CD8-positive, alpha-beta memory T cell (primary cell): ENCODE measurements at places on chromosomes 3 and 15. TPM values are rescaled to one million over a fixed set of nuclear protein-coding genes. Genes with fewer than 3 reads are reported as not detected.
A peak's percentile ranks its signal among the peaks of the same experiment; 100 is the strongest.

- H3K27ac ChIP-seq = no peak overlapping the region
- H3K36me3 ChIP-seq = no peaks in the 10 kb centered on the region
- H3K4me1 ChIP-seq = no peaks in the 10 kb centered on the region
- DNase-seq = no peak
These were observed 50.7 kb upstream of the NIPA1 start for GRCh38 chr15:22735781-22736180.

DNA sequence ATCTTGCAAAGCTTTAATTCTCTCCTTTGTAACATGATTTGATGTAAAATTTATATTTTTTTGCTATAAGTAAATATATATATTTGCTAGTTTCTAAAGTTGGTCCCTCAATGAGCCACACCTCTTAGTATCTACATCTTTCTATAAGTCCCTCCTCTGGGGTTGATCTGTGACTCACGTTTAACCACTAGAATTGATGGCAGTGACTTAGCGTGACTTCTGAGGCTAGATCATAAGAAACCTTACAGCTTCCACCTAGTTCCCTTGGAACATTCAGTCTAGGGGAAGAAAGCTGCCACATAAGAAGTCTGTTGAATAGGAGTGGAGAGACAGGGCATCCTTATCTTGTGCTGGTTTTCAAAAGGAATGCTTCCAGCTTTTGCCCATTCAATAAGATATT lies 56.6 kb upstream of the TNIK start:
- DNase-seq = no peak
- no peaks in the 10 kb centered on the region for H3K4me1 ChIP-seq
- H3K36me3 ChIP-seq = no peaks in the 10 kb centered on the region
- no peak overlapping the region for H3K27ac ChIP-seq
- H3K27me3 ChIP-seq = no peaks in the 10 kb centered on the region

DNA sequence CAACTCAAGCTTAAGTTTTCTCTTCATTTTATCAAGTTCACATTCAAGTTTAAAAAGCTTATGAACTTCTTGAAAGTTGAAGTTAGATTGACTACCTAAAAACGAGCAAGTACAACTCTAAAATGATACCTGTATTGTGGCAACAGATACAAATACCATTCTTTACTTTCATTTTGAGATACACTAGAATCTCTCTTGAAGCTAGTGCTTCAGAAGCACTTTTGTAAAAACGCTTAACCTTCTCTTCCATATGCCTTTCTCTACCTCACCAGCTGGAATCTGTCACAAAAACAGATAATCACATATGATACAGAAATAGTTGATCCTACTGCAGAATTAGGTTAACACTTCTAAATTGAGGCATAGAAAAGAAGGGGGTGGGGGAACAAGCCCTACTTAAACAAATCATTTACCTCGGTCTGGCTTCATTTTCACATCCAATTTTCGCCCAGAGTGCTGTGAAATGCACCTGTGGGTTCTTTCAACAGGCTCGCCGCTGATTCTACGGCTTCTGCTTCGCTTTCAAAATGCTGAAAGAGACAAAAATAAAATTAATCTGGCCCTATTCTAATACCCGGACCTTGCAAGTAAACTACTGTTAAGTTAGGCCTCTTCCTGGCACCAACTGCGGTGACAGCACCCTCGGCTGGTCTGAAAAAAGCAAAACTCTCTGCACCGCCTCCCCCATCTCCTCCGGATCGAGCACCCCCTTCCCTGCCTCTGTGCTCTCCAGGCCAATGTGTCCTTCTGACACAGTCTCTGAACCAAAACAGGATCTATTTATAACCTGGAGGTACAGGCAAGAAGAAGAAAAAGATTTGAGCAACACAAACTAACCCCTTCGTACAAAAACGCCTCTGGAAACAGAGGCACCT lies 1.4 kb downstream of the ATOSA start:
- H3K27me3 ChIP-seq = no peaks in the 10 kb centered on the region
- peak overlapping the region; percentile 87 for H3K4me3 ChIP-seq
- peaks cover 29% of the 10 kb centered on the region for H3K4me1 ChIP-seq
- H3K27ac ChIP-seq = peak overlapping the region; percentile 90
- peaks cover 6% of the 10 kb centered on the region for H3K36me3 ChIP-seq

DNA sequence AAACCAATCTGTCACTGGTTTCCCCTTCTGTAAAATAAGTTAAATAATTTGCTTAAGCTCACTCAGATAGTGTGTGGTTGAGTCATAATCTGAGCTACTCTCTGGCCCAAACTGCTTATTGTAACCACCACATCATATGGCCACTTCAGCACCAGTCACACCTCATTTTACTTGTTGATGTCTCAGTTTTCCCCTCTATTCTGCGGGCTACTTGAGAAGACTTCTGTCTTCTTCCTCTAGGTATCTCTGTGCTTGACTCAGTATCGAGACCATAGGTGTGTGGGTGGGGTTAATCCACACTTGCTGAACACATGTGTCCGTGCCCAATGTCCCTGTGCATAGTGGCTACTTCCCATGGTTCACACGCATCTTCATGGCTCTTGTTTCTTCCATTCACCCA lies 32.9 kb downstream of the CRYGS start:
- H3K27ac ChIP-seq = no peak overlapping the region
- peaks cover 21% of the 10 kb centered on the region for H3K4me1 ChIP-seq
- DNase-seq = no peak
- no peaks in the 10 kb centered on the region for H3K27me3 ChIP-seq
- no peak overlapping the region for H3K4me3 ChIP-seq

GRCh38 chr3:140091143-140091542 lies 156.2 kb downstream of the CLSTN2 start:
- no peak overlapping the region for H3K4me3 ChIP-seq
- H3K27ac ChIP-seq = no peak overlapping the region
- H3K36me3 ChIP-seq = no peaks in the 10 kb centered on the region
- H3K27me3 ChIP-seq = no peaks in the 10 kb centered on the region

GRCh38 chr3:64848822-64849221 lies 161.0 kb upstream of the ADAMTS9 start:
- DNase-seq = no peak
- no peaks in the 10 kb centered on the region for H3K4me1 ChIP-seq
- no peaks in the 10 kb centered on the region for H3K36me3 ChIP-seq
- H3K27ac ChIP-seq = no peak overlapping the region

- no peak overlapping the region for H3K27ac ChIP-seq
- no peaks in the 10 kb centered on the region for H3K36me3 ChIP-seq
- H3K4me3 ChIP-seq = no peak overlapping the region
- peaks cover 34% of the 10 kb centered on the region for H3K4me1 ChIP-seq
These were observed 71.5 kb downstream of the GSK3B start for GRCh38 chr3:120022729-120023128.

GRCh38 chr3:89116476-89116875 lies 9.1 kb downstream of the EPHA3 start:
- no peak overlapping the region for H3K4me3 ChIP-seq
- no peaks in the 10 kb centered on the region for H3K36me3 ChIP-seq
- H3K27me3 ChIP-seq = no peaks in the 10 kb centered on the region
- H3K27ac ChIP-seq = no peak overlapping the region
- DNase-seq = no peak

DNA sequence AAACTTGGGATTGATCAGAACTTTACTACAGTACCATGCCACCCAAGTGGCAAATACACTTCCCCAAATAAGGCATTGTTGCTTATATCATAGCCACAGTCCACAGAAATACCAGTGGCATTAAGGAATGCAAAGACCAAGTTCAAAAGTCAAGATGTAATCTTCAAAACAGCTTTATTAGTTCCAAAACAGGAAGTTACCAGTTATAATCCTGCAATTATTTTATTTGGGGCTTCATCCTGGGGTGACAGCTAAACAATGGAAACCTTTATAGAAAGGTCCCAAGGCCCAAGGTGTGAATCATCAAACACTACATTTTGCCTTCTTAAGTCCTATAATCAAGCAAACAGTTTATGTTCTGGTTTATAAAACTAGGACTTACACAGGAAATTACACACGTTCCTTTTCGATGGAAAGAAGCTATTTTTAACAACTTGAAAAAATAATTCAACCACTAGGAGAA lies 30.3 kb upstream of the RNF7 start:
- H3K27ac ChIP-seq = no peak overlapping the region
- no peaks in the 10 kb centered on the region for H3K36me3 ChIP-seq
- no peaks in the 10 kb centered on the region for H3K27me3 ChIP-seq
- no peaks in the 10 kb centered on the region for H3K4me1 ChIP-seq
- no peak for DNase-seq
- H3K4me3 ChIP-seq = no peak overlapping the region

DNA sequence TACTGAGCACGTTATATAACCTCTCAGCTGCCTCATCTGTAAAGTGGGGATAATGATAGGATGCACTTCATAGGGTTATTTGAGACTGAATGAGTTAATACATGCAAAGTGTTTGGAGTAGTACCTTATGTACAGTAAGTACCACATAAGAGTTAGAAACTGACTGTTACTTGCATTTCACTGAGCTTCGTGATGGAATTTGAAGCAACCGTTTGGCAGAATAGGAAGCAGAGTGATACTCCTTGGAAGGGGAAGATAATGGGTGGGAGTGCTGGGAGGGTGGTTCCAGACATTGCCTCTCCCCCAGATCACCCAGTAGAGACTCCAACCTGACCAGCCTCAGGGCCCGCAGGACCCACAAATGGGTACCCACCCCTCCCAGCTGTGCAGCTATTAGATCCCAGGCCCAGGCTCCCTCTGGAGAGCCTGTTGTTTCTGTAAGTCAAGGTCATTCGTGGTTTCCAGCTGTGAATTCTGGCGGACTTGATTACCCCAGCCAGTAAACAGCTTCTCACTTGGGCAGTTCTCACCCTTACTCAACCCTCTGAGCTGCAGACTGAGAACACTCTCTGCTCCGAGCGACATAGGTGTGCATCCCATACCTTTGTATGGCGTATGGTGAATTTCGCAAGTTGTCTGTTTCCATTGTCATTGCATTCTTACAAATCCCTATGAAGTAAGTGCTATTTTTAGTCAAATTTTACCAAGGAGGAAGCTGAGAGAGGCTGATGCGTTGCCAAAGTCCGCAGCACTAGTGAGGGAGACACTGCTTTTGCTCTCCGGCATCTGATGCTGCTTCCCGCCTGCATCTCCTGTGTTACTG lies 11.1 kb downstream of the ALPK3 start:
- H3K4me3 ChIP-seq = no peak overlapping the region
- DNase-seq = no peak
- no peaks in the 10 kb centered on the region for H3K27me3 ChIP-seq
- H3K36me3 ChIP-seq = no peaks in the 10 kb centered on the region
- H3K4me1 ChIP-seq = no peaks in the 10 kb centered on the region
- no peak overlapping the region for H3K27ac ChIP-seq

DNA sequence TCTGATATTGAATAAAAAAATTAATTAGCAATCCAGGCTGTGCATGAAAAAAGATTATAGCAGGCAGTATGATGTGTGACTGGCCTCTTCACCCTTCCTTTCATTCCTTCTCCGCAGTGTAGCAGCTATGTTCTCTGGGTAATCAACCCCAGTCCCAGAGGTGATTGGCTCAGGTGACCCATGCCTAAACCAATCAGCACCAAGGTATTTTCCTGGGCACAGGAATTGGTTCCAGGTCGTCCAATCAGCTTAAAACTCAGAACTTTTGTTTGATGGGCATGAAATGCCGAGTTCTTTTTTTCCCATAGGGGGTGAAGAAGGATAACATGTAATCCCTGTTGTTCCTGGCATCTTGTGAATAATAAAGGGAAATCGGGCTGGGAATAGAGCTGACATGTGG lies 5.8 kb upstream of the BNC1 start:
- no peak overlapping the region for H3K27ac ChIP-seq
- DNase-seq = no peak
- no peaks in the 10 kb centered on the region for H3K36me3 ChIP-seq
- no peaks in the 10 kb centered on the region for H3K27me3 ChIP-seq
- H3K4me3 ChIP-seq = no peak overlapping the region

DNA sequence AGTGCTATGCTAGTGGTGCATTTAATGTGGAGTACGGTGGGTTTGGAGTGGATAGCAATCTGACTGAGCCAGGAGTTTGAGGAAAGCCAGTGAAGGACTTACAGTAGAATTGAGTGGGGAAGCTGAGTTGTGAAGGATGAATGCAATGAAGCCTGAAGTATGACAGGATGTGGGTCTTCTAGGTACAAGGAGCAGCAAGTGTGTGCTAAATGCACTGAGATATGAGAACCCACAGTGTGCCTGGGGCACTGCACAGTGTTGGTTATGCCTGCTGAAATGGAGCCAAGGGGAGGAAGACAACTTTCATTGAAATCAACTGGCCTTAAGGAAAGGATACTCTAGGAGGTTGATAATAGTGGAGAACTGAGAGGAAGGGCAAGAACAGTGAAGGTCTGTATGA lies 105.5 kb upstream of the MRPL3 start:
- H3K27me3 ChIP-seq = no peaks in the 10 kb centered on the region
- no peak overlapping the region for H3K4me3 ChIP-seq
- no peaks in the 10 kb centered on the region for H3K4me1 ChIP-seq
- H3K27ac ChIP-seq = no peak overlapping the region
- no peaks in the 10 kb centered on the region for H3K36me3 ChIP-seq

DNA sequence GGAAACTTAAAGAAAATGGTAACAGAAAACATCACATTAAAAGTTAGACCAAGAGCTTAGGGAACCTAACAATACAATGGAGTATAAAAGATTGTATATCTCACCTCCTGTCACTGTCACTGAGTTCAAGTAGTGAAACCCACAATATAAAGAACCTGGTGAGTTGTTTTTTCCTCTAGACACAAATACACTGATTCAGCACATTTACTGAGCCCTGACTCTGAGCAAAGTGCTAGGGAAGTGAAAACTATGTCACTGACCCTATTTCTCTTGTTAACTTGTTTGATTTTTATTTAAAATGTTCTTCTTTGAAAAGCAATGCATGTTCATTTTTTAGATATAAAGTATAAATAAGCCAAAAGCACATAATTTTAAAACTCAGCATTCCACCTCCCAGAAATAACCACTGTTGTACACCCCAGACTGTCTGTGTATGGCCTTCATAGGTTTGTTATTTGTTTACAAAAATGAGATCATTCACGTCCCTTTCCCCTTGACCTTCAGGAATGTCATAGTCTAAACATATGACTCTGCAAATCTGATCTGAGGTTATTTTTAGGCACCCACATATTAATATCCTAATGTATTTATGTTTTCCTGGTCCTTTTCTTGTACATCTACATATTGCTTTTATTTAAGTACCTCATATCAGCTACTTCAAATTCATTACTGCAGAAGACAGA lies 69.2 kb upstream of the CSTA start:
- H3K4me1 ChIP-seq = no peaks in the 10 kb centered on the region
- H3K4me3 ChIP-seq = no peak overlapping the region
- no peak for DNase-seq
- no peaks in the 10 kb centered on the region for H3K36me3 ChIP-seq
- H3K27me3 ChIP-seq = no peaks in the 10 kb centered on the region

DNA sequence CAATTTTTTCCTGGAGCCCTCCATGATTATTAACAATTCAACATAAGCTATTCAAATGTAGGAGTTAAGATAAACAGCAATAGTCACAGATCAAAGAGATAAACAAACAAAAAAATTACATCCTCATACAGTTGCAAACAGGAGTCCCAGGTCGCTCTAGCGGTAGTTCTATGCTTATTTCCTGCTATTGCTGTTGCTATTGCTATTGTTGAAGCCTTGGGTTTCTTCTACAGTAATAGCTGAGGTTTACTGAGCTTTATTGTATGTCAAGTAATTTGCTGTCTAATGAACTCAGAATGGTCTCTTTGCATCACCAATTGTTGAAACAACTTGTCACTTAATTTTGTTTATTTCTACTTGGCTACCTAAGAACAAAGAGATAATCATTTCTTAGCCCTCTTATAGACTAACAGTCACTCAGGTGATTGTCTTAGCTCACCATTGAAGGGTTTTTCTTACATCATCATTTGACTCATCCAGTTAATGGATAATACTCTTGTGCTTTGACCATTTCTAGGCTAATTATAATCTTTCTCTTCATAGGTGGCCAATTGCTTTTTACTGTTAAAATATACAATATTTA lies 654.6 kb downstream of the MECOM start:
- H3K36me3 ChIP-seq = no peaks in the 10 kb centered on the region
- H3K4me1 ChIP-seq = no peaks in the 10 kb centered on the region
- no peaks in the 10 kb centered on the region for H3K27me3 ChIP-seq
- no peak for DNase-seq

Gene GABRB3
- total RNA-seq = not detected

Gene SEMA7A
- total RNA-seq = 72.5 TPM
